ENCODE measurements at places on chromosomes 3 and 15.

DNA sequence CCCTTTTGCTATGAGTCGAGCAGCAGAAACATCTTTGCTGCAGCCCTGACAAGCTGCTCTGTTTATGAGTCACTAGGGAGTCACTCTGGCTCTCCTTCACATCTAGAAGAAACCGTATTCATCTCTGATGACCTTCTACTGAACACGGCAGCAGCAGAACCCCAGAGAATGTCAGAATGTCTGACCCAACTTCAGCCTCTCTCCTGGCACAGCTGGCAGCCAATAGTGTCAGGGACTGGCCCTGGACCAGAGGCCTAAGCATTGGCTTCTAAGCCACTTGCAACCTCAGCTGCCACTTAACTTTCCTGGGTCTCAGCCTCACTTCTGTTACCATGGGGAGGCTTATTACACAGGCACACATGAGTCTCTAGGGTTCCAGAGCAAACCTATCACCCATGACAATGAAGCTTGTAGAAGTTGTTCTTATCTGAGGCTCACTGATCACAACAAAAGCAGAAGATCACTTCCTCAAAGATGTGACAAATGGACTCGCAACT is 184.1 kb upstream of the TLE3 start:
- ATAC-seq: peak; percentile 13

DNA sequence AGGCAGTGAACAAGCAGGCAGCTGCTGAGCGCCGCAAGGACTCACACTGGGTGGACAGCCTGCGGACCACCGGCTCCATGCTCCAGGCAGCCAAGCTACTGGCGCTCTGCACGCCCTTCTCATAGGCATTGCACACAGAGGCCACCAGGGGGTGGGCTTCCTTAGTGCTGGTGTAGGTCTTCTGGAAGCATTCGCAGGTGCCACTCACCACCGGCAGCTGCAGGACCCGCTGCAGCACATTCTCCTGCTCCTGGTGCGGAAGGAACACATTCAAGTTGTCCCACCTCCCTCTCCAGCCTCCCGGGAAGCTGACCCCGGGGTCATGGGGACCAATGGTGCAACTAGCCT is 6.0 kb downstream of the PLIN1 start:
- ATAC-seq: no peak

DNA sequence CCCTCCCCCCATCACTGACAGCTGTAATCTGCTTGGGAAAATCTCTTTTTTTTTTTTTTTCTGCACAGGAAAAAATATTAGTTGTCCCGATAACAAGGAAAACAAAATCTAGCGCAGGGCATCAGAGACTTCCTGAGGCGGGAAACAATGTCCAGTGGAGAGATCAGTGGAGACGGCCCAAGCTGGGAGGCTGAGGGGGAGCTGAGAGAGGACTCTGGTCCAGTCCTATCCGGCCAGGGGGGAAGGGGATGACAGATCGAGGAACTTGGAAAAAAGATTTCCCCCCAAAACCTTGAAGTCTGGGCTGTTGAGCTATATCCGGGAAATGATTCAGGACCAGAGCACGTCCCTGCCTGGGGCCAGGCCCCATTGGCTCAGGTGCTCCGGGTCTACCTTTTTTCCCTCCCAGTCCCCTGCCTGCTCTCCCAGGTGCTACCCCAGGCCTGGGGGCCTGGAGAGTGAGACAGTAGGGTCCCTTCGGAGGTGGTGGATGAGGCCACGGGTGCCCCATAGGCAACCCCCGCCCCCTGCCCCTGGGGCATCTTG is 14.0 kb upstream of the DLL4 start:
- ATAC-seq: no peak

DNA sequence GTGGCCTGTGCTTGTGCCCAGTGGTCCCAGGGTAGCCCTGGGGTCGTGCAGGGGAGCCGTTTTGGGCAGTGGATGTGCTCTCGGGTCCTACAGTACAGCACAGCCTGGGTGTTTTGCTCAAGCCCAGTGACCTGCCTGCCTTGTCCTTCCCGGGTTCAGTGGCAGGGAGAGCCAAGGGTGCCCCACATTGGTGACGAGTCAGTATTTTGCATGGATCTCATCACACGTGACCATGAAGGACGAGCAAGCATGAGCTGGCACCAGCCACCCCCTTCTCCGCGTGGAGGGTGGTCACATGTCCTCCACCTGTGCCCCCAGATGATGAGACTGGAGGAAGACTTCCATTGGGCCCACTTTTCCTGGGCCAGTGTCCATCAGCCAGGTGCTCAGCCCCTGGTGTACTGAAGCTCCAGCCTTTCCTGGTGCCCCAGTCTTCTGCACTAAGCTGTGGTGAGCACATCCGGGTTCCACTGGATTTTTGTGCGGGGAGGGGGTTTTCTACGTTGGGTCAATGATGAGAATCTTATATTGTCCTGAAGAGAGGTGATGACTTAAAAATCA is 197.5 kb downstream of the UBE3A start:
- ATAC-seq: no peak

- no peak for ATAC-seq
Observed at GRCh38 chr15:80945605-80946004, 44.0 kb downstream of the MESD start.

DNA sequence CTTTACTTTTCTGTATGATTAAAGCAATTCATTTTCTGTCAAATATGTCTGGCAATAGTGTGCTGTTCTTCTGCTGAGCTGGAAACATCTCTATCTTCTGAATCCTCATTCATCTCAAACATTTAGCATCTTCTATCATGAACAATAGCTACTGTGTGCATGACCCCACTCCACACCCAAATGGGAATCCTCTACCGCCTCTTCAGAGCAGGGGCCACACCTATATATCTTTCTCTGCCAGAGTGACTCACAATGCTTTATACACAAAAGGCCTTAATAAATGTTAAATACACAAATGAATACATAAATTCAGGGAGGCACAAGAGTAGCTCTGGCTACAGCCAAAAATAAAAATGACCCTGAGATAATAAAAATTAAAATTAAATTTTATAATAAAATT is 8.0 kb downstream of the ALDH1A2 start:
- ATAC-seq: peak; percentile 77

DNA sequence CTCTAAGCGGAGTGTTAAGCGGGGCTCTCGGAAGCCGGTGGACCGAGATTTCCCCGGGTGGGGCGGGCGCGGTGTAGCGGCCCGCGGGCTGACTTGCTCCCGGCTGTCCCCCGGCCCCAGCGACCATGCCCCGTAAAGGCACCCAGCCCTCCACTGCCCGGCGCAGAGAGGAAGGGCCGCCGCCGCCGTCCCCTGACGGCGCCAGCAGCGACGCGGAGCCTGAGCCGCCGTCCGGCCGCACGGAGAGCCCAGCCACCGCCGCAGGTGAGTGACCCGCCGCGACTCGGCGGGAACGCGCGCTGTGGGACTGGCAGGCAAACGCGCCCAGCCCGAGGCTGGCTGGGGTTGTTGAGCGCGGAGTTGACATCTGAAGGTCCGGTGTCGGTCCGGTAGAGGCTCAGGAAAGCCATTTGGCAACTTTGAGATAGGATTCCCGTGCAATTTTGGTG is 1.3 kb downstream of the SMC4 start:
- ATAC-seq: peak; percentile 5

DNA sequence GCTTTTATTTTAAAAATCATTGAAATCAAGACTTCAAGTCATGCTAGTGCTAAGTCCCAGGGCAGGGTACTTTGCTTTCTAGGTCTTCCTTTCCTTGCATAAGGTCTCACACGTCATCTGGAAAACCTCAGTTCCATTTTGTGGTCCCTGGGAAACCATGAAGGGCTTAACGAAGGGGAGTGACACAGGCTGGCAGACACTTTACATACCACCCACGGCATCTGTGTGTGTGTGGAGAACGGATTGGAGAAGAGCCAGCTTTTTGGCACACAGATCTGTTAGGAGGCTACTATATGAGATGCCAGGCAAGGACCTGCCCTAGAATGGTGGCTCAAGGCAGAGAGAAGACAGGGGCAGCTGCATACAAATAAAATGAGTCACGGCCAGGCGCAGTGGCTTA is 107.5 kb upstream of the NSMCE3 start:
- no peak for ATAC-seq

DNA sequence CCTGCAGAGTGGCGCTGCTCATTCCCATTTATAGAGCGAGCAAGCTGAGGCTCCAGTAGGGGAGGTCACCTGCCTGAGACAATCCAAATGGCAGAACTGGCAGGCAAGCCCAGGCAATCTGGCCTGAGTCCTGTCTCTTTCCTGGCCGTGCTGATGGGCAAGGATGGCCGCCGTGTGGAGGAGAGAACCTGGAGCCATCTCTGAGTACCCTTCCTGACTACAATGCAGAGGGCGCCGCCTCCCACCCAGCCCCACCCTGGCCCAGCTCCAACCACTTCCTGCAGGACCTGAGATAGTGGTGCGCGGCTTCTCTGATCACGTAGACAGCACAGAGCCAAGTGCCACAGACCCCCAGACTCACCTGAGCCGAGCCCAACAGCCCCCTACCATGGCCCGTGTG is 7.0 kb downstream of the TLR9 start:
- ATAC-seq: no peak

GRCh38 chr15:48250640-48251076 is 44.6 kb downstream of the SLC12A1 start:
- ATAC-seq: peak; percentile 32

- ATAC-seq: no peak
Observed at GRCh38 chr3:102790747-102791325, 356.0 kb downstream of the ZPLD1 start.

DNA sequence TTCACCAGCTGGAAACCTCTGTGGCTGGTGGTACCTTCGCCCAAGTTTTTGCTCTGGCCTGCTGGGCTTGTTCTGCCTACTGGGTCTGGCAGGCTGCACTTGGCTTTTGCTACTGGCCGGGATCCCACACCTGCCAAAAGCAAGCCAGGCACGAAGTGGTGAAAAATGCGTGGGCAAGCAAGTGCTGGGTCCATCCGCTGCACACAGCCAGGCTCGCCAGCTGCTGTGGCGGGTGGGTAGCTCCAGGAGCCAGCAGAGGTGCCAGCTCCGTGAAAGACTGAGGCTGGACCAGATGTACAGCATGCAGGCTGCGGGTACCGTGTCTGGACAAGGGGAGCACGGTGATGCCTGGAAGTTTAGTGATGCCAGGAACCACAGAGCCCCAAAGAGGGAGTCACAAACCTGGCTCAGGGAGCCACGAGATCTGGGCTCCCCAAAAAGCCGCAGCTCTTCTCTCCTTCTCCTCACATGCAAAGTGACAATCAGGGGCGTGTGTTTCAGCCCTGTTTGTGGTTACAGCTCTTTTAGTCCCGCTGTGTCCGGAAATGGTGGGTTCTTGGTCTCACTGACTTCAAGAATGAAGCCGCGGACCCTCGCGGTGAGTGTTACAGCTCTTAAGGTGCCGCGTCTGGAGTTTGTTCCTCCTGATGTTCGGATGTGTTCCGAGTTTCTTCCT is 1455.6 kb upstream of the GBE1 start:
- ATAC-seq: no peak

- ATAC-seq: peak; percentile 47
Observed at GRCh38 chr15:60583946-60584345, 105.0 kb upstream of the ICE2 start.

GRCh38 chr15:47184003-47184907 is 533.0 kb upstream of the SEMA6D start:
- ATAC-seq: no peak

DNA sequence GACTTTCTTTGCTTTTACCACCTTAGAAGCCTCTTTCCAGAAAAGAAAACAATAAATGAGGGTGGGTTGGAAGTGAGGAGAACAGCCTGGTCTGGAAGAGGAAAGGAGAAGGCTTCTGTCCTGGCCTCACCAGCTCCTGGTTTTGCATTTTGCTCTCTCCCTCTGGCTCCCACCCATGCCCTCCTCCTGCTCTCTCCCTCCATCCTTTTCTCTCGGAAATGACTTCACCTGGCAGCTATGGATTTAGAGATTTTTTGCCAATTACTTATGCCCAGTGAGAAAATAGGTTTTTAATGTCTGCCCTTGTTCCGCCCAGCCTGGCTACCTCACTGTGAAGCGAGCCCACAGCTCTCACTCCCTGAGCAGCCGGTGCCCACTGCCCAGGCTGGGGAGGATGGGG is 77.9 kb upstream of the NTRK3 start:
- no peak for ATAC-seq

DNA sequence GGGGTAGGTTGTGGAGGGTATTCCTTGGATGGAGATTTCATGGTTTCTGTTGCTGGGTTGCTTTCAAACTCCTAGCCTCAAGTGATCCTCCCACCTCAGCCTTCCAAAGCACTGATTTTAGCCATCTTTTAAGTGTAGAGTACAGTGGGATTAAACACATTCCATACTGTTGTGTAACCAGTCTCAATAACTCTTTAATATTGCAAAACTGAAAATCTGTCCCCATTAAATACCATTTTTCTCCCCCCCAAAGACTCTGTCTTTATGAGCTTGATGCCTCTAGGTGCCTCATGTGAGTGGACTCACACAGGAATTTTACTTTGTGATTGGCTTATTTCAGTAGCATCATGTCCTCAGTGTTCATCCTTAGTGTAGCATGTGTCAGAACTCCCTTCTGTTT is 74.7 kb upstream of the ATP10A start:
- ATAC-seq: no peak

DNA sequence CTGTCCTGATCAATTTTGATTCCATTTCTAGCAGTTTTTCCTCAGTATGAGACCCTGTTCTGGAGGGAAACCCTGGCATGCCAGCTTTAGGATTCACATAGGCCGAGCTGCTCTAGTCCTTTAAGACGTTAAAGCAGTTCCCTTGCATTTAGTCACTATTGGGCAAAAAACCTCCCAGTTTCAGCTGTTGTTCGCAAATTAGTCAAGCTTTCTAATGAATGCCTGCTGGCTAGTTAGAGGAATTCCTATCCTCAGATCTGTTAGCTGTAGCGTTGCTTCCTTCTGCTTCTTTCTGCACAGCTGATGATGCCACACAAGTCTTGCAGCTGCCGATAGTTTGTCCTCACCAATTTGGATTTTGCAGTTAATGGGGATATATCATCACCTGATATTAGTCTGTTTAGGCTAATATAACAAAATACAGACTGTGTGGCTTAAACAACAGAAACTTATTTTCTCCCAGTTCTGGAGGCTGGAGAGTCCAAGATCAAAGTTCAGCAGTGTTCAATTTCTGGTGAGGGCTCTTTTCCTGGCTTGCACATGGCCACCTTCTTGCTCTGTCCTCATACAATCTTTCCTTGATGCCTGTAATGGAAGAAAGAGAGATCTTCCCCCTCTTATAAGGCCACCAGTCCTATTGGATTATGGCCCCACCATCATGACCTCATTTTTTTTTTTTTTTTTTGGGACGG is 7.5 kb upstream of the UBL7 start:
- ATAC-seq: no peak

DNA sequence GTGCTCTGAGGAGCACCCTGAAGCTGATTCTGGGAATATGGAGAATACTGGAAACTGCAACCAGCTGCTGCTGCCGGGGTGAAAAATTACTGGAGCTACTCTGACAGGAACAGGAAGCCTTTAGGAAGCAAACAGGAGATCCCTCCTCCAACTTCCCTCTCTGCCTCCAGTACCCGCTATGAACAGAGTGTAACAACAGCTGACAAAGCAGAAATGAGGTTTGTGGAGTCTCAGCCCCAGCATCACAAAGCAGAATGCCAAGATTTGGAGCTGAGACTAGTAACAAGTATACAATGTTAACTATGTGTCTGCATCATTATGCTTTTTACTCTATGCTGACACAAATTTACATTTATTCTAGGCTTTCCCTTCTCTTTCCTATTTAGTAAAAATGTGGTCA is 22.7 kb upstream of the PIAS1 start:
- ATAC-seq: no peak
